ENCODE measurements at places on chromosomes 7 and 10.

DNA sequence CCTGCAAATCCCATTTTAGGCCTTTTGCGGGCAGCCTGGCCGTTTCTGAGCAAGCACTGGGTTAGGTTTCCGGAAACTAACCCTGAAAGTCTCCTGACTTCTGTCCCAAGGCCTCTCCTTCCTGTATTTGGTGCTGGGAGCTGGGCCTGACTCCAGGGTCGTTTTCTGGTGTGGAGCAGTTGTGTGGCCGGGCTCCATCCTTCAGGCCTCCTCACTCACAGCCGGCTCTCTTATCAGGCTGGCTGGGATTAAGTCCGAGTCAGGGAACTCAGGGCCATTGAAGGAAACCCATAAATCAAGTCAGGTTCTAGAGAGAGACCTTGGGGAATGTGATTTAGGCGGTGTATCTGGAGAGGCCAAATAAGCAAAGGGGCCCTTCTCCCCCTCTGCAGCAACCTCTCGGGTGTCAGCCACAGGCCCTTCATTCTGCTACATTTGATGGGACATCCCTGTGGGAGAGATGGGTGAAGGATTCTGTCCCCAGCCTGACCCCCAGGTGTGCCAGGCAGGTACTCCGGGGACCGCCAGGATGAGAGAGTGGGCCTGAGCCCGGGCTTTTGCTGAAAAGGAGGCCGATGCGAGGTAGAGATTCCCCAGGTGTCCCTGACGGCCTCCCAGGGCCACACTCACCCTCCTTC lies 3.3 kb downstream of the GATA3 start:
- DNase-seq = no peak

DNA sequence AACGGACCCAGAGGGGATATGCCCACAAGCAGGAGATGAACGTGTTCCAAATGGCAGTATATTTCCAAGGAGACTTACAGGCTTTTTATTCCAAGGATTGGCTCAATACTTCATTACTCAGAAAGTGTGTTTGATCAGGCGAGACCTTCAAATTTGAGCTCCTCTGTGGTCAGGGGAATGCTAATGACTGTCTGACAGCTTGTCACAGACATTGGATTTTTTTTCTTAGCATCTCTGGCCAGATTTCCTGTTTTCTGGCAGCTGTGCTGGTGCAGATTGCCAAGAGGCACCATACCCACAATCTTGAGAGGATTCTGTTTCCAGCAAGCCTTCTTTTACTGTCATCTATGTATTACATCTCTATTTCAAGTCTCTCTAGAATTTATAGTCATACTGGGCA lies 93.8 kb downstream of the C1GALT1 start:
- DNase-seq = no peak

DNA sequence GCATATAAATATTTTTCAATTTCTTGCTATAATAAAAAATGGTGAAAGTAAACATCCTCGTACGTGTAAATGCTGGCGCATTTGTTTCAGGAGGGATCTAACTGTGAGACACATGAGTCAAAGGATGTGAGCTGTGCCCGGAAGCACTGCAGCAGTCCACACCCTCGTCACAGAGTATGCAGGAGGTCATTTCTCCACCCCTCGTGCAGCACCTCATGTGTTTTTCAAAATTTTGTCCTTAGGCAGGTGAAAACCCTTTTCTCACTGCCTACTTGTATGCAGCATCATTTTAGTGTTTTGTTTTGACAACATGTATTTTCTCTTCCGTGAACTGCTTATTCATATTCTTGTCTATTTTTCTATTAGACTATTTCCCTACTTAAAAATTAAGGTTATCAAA lies 162.7 kb downstream of the AVL9 start:
- DNase-seq = no peak

DNA sequence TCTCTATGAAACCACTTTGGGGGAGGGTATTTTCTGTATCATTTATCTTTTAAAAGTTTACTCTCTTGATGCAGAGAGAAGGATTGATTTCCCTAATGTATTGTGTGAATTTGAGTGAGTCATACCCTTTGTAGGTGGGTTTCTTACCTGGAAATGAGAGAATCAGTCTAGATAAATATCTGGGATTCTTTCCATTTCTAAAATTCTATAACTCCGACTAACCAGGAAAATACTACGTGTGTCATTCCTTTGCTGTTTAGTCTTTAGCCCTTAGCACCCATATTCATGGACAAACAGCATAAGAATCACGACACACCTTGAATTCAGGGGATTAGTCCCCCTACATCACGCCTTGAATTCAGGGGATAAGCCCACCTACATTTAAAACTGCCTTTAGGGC lies 139.1 kb downstream of the GATA3 start:
- DNase-seq = no peak

DNA sequence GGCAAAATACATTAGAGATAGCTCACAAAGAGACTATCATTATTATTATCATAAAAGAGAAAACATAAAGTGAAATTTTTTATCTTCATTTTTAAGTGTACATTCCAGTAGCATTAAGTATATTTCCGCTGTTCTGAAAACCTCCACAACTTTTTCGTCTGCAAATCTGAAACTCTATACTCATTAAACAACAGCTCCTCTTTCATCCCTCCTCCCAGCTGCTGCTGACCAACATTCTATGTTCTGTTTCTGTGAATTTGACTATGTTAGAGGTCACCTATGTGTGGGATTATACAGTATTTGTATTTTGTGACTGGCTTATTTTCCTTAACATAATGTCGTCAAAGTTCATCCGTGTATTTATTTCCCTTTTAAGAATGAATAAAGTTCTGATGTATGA lies 429.3 kb upstream of the TPK1 start:
- no peak for DNase-seq

GRCh38 chr10:21526860-21527597 lies 1.5 kb upstream of the SKIDA1 start:
- no peak for DNase-seq

DNA sequence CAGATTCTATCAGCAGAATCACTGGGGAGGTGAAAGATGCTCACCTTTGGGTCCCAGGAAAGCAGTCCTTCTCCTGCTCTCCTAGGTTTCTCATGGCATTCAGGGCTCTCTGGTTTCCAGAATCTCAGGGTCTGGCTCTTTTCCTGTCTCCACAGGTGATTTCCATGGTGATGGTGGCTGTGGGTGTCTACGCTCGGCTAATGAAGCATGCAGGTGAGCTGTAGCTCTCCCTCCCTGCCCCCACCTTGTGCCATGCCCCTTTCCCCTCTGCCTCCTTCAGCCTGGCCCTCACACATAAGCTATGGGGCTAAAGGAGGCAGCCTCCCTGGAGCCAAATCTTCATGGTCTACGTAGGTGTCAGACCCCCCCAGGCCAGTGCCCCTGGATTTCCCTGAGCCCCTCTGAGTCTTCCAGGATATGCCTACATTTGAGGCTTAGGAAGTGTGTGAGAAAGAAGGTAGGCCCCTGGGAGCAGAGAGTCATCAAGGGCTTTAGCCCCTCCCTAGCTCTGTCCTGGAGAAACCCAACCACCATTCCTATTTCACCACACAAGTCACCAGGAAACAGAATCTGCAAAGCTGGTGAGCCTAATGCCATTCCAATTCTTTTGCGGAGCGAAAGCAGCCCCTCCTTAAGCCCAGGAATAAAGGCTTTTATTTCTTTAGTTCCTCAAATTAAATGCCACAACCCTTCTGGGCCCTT lies 17.2 kb downstream of the TSPAN33 start:
- DNase-seq = no peak

DNA sequence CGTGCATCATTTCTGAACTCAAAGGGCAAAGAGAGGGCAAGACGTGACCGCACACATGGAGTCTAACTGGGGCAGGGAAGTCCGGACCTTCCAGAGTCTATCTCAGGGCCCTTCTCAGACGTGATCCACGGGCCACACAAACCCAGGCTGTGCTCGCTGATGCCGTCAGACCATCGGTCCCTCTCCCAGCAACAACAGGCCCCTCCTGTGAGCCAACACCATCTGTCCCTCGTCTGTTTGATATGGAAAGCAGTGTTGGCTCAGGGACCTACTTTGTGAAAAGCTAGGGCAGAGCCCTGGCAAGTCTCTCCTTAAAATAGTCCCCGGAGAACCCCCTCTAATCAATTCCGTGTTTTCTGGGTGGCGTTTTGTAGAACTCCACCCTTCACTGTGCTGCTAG lies 208.8 kb downstream of the TCERG1L start:
- DNase-seq = no peak

DNA sequence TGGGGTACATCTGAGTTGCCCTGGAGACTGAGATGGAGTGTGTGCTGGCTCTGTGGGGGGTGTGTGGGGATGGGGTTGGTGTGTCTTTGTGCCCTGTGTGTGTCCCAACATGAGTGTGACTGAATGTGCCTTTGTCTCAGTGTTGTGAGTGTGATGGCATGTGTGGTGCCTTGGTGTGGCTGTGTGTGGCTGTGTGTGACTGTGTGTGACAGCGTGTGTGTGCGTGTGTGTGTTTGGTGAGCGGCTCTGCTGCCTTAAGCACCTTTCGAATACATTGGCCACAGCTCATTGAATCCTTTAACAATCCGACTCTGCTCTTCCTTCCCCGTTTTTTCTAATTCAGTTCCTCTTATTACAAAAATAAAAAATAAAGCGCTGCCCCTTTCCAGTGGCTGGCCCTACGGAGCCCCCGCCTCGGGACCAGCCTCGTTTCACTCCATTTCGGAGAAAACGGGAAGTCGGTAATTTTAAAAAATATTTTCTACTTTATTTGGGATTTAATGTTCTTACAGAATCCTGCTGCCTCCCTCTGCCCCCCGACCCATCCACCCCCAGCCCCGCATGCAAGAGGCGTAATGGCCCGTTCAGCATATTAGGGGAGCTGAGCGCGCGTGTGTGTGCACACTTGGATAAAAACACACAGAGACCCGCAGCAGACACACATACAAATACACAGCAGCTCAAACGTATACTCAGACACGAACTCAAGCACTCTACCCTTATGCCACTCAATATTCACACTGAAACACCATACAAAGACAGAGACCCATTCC lies 35.5 kb downstream of the HIF1AN start:
- no peak for DNase-seq

DNA sequence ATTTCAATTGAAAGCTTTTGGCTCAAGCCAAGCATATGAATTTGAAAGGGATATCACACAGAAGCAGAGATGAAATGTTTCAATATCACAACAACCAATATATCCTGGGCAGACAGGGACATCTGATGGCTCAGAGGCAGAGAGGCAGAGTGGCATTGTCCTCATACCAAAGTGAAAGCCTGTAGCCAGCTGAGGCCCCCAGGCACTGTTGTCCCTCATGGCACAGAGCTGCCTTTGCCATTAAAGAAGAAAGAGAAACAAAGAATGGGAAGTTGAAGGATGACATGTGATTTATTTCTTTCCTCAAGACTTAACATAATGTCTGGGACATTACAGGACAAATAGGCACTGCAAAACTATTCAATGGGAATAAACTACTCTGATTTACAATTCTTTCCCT lies 504.3 kb upstream of the PCDH15 start:
- no peak for DNase-seq

GRCh38 chr7:26912338-26912737 lies 47.9 kb upstream of the SKAP2 start:
- DNase-seq = no peak

DNA sequence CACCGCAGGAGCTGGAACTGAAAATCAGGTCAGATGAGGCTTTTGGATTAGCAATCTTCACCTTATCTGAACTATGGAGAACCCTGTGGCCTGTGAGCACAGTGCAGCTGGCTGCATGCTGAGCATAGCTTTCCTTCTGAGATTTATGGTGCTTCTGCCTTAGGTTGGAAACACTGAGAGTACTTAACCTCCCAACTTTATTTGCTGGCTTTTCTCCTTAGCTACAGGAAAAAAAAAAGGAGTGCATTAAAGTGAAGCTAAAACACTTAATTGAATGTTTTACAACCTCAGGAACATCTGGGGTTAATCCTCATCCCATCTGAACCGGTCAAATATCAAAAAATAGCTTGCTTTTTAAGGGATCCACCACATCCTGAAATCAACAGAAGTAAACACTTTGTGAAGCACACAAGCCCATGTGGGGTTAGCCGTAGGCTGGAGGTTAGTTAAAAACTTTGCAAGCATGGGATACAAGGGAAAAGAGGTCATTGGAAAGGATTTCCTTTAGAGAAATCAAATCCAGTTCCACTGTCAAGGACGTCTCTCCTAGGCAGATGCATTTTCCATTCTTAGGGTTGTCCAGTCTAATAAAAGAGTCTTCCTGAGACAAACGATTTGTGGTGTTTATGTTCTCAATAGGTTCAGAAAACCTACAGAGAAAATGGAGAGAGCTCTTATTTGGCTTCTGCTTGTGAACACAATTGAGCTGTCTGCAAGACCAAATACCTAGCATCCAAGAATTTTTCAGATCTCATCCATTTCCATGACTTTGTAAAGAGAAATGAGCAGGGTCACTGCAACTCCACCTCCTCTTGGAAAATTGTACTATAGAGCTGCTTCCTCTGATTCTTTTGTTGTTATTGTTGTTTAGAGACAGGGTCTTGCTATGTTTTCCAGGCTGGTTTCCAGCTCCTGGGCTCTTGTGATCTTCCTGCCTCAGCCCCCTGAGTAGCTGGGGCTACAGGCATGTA lies 470.4 kb upstream of the IGFBP3 start:
- no peak for DNase-seq

- no peak for DNase-seq
These were observed 7.8 kb upstream of the UBE2D1 start for GRCh38 chr10:58326967-58327381.

DNA sequence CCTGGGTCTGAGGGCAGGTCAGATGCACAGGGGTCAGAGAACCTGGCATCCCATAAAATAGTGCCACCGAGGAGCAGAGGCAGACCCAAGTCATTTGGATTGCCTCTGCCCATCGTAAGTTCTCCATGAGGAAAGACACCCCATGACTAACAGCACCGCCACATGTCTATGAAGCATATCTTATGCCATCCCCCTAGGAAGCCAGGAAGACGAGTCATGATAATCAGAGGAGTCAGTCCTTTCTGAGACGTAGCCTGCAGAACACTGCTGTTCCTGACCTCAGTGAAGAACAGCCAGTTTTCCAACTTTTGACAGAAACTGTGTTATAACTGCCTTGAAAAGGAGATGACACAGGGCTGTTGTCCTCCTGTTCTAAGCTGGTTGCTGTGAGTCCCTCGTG lies 51.2 kb downstream of the INSYN2A start:
- no peak for DNase-seq

- DNase-seq = no peak
These were observed 33.0 kb downstream of the EN2 start for GRCh38 chr7:155490697-155491628.

GRCh38 chr7:25124465-25125136 lies 459 bp downstream of the CYCS start:
- DNase-seq = no peak

GRCh38 chr7:104664648-104665047 lies 336.2 kb downstream of the LHFPL3 start:
- DNase-seq = no peak

DNA sequence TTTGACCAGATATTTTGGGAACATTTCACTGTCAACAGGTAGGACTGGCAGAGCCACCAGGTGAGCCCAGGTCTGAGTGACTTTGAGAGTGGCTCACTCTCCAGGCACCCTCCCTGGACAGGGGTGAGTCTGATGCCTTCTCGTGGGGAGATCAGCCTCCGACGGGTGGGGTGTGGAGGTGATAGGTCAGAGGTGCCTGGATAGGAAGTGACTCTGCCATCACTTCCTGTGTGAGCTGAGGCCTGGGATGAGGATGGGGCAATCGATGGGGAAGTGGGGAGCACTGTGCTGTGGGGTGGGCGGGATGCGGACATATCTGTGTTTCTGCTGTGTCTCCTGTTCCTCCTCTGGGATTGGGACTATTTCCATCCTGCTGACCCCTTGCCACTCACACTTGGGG lies 34.6 kb downstream of the IFT22 start:
- no peak for DNase-seq

- no peak for DNase-seq
These were observed 256.1 kb downstream of the ZMYND11 start for GRCh38 chr10:391305-391704.

GRCh38 chr10:94102436-94102835 lies 108.7 kb downstream of the PLCE1 start:
- DNase-seq = no peak

GRCh38 chr10:19932806-19933371 lies 116.7 kb downstream of the PLXDC2 start:
- DNase-seq = no peak
